ENCODE measurements at places on chromosomes 7 and 10.
A peak's percentile ranks its signal among the peaks of the same experiment; 100 is the strongest.

GRCh38 chr10:26881600-26882331, 21.0 kb upstream of the ABI1 start:
- peak; percentile 36 for DNase-seq

DNA sequence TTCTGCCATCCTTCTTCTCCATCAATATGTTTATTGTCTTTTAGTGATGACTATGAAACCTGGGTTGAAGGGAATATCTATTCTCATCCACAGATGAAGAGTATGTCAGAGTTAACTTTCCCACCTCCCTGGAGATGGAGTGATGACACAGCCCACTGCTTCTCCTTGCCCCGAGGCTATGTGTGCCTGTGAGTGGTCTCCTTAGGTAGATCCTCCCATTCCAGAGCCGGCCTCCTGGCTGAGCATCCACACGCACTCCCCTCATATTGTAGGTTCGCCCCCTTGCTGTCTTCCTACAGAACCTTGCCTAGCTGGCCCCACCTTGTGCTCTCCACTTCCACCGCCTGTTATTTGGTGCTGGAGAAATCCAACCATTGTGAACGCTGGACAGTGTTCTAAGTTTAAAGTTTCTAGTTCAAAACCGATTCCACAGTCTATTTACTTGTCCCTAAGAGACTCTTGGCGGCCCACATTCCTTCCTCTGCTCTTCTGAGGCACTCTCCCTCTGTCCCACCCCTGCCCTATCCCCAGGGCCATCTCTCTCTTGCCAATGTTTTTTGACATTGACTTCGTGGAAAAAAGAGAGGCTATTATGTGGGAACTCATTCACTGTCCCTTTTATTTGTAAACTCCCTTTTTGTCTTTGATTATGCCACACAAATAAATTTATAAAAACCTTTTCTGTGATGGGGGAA, 168.0 kb downstream of the ZNF438 start:
- no peak for DNase-seq

- no peak for DNase-seq
These were observed 124.5 kb upstream of the GDF10 start for GRCh38 chr10:47175181-47176123.

DNA sequence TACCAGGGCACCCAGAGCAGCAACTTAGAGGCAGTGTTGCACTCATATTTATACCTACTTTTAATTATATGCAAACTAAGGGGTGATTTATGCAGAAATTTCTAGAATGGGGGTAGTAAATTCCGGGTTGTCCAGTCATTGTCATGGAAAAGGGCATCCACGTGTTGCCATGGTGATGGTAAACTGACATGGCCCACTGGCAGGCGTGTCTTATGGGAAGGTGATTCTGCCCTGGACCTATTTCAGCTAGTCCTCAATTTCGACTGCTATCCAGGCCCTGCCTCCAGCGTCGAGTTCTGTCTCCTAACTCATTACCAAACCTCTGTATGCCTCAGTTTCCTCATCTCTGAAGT, 12.8 kb downstream of the SNX8 start:
- no peak for DNase-seq

- no peak for DNase-seq
These were observed 107.5 kb downstream of the PARP12 start for GRCh38 chr7:139955109-139955820.

- DNase-seq = peak; percentile 24
These were observed 652 bp upstream of the VPS26A start for GRCh38 chr10:69123306-69123746.

DNA sequence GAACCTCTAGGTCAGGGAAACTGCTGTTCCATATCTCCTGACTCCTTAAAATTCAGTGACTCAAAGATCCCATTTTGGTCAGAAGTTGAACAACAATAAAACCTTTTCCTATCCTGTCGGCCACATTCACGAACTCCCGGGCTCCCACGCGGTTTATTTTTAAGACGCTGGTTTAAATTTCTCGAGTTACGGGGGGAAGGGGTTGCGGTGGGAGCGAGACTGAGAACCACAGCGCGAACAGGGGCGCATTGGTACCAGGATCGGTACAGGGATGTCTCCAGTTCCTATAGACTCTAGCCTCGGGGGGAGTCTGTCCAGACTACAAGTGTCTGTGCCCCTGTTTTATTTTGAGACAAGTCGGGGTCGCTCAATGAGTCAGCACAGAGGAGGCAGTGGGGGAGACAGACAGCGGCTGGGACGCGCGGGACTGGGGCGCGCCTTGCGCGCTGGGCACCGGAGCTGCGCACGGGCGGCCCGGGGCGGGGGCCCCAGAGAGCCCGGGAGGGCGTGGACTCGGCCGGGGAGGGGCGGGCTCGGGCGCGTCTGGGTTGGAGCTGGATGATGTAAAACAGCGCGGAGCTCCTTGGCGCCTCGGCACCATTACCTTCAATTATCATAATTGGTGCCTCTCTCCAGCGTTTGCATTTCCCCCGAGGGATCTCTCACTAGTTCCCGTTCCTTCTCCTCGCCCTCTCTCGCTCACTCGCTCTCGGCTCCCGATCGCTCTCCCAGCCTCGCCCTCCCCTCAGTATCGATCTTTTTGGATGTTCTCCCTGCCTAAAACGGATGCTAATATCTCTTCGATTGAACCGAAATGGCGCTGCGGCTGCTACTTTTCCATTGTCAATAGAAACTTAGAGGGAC, 8.7 kb upstream of the BAMBI start:
- DNase-seq = no peak

DNA sequence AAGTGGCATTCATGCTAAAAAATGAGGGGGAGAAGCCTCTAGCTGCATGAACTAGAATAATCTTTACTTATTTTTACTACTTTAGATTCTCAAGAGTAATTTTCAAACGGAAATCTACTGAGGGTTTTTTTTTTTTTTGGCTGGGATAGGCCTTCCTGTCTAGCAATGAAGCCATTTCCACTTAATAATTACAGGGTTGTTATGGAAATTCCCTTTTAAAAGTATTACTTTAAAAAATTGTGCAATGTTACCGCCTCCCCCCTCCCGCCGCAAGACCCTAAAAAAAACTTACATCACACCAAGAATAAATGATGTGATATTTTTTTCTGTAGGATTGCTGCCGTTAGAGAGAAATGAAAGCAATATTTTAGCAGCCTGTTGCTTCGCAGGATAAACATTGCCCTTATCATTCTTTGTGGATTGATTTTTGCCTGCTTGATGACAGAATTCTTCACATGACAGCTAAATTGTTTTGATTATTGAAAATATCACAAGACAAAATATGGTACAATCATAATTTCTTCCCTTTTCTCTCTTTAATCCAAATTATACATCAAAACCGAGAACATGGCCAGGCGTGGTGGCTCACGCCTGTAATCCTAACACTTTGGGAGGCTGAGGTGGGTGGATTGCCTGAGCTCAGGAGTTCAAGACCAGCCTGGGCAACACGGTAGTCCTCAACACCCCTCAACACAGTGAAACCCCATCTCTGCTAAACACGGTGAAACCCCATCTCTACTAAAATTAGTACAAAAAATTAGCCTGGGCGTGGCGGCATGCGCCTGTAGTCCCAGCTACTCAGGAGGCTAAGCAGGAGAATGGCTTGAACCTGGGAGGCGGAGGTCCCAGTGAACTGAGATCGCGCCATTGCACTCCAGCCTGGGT, 32.8 kb downstream of the ARL4A start:
- no peak for DNase-seq

- no peak for DNase-seq
These were observed 530 bp upstream of the ANXA7 start for GRCh38 chr10:73414230-73414945.

DNA sequence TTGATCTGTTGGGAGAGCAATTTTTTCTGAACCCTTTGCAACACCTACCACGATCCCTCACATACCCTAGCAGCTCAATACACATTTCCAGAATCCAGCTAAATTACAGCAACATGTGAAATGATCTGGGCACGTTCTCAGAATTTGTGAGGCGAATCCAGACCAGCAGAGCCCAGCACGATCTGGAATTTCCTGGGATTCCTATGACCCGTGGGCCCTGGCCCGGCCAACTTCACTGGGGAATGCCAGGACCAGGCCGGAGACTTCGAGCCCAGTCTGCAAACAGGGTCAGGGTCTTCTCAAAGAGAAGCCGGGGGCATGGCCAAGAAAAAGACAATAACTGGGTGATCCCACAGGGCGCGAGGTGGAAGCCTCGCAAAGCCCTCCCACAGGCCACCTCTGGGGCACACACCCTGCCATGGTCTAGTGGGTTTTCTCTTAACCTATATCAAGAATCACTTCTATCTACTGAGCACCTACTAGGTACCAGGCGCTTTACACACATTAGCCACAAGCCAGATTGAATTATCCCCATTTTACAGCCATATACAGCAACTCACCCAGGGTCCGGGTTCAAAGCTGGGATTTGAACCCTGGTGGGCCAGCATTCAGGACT, 33.8 kb downstream of the FAM53B start:
- no peak for DNase-seq

DNA sequence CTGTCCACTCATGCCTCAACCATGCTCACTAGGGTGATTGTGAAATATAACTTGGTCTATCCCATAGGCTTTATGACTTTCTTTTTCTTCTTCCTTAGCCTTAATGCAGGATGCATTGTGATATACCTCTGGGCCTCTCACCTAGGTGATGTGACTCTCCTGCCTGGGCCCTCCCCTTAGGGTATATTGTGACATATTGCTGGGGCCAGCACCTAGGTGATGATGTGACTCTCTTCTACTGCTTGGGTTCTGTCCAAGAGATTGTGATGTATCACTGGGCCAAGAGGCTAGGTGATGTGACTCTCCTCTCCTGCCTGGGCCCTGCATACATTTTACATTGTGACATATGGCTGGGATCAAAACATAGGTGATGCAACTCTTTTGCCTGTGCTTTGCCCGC, 14.7 kb upstream of the ZNF107 start:
- no peak for DNase-seq

DNA sequence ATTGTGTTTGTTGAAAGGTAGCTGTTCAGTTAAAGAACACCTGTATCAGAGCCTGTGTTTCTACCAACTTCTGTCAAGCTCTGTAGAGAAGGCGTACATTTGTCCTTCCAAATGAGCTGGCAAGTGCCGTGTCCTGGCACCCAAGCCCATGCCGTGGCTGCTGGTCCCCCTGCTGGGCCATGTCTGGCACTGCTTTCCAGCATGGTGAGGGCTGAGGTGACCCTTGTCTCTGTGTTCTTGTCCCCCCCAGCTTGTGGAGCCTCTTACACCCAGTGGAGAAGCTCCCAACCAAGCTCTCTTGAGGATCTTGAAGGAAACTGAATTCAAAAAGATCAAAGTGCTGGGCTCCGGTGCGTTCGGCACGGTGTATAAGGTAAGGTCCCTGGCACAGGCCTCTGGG, 154.9 kb downstream of the EGFR start:
- no peak for DNase-seq

- no peak for DNase-seq
These were observed 45.0 kb downstream of the MRC1 start for GRCh38 chr10:17854044-17854652.

DNA sequence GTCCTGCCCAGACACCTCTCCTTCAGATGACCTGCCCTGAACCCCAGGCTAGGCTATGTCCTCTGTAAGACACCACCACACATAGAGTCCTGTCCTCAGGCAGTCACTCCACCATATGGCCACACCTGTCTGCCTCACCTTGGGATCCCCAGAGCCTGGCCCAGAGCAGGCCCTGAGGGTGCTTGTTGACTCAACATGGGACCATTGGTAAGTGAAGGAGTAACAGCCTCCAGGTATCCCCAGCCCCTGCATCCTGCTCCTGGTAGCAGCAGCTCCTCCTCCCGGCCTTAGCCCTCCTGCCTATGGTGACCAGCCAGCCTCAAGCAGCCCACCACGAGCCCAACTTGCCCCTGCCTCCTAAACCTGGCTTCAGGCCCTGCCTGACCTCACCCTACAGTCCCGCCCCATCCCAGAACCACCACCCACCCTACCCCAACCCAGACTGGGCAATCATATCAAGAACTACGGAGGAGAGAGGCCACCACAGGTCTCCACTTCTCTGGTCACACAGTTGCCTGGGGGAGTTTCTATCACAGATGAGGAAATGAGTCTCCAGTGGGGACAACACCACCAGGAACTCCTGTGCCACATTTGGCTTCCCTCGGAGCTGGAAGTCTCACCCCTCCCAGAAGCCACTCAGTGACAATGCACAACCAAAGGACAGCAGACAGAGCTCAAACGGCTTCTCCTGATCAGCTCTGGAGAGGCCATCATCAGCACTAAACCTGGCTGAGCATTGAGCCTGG, 136.6 kb downstream of the GRID1 start:
- DNase-seq = no peak

DNA sequence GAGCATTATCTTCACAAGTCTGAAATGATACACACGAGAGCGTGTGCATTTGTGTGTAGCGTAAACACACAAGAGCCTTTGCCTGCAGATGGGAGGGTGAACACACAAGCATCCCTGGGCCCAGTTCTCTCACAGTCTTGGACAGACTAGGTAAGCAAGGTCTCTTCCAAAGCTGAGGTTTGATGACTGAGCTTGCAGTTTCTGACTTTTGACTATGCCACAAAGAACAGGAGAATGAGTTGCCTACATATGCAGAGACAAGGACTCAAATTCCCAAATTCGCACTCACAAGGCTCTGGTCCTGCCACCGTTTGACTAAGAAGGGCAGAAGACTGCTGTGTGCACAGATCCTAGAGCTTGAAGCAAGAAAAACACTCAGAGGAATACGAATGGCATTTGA, 55.8 kb downstream of the FAM53B start:
- DNase-seq = no peak

DNA sequence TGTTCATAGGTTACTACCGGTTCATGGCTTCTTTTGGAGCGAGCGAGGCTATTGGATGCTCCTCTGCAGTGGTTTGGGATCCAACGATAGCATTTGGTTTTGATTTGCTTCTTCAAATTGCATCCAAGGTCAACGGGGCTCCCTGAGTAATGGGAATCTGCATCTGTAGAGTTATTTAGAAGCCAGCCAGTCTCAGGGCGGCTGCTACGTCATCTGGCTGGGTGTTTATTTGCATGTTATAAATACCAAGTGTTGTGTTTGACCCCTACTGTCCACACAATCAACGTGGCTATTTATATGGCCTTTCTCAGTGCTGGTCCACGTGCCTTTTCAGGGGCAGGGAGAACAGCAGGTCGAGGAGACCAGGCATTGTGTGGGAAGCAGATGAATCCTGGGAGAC, 137.7 kb downstream of the PRPF18 start:
- DNase-seq = peak; percentile 62

DNA sequence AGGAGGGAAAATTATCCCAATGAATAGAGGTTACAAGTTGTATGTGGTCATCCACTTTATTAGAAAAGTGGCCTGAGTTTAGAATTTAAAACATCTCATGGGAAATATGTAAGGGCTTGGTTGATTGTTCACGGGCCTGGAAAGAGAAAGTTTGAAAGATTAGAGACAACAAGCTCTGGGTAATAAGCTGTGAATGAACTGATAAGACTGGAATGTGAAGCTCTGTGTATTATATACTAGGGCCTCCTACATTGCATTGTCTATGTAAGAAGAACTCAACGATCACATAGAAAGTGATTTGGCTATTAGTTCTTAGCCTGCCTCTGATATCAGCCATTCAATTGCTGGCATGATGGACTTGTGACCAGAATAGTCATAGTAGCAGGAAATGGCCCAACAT, 199.2 kb upstream of the MAGI2 start:
- no peak for DNase-seq

- no peak for DNase-seq
These were observed 123.8 kb upstream of the RET start for GRCh38 chr10:42952931-42953683.

GRCh38 chr7:1712907-1713501, 42.9 kb downstream of the ELFN1 start:
- DNase-seq = no peak

Data from AG04450 (cell line).